ENCODE measurements at places on chromosomes 3 and 15.

DNA sequence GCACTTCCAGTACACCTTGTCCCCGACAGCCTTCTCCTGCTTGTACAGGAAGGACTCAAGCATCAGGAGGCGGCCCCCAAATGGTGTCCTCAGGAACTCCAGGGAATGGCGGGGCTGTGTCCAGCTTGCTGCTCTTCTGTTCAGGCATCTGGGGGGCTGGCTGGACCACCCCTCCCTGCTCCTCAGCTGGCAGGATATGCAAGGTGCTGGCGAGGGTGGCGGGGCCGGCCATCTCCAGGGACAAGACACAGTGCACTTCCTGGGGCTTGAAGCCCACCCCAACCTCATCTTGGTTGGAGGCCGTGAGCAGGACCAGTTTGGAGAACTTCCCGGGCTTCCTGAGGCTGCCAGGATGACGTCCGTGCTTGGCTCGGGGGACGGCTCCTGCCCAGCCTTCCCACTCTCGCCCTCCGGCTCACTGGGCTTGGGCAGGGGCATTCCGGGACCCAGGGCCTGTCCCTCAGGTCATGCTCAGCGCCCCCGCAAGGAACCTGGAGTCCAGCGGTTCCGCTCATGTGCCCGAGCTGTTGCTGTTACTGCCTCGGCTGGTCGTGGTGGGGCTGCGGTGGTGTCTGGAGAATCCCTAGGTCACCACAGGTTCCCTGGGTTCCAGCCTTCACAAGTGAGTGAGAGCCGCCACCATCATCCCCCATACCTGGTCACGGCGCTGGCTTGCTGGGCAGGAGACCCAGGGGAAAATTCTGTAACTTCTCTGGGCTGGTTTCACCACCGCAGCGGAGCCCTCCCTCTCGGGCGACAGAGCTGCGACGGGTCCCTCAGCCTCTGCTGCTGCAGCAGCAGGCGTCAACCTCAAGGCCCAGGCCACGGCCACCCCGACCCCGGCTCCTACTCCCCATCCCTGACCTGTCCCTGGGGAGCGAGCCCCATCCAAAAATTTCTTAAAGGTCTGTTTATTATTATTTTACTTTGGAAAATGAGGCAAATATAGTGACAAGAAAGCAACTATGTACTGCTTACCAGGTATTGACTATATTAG lies 82.8 kb upstream of the FXR1 start:
- no peak for DNase-seq

DNA sequence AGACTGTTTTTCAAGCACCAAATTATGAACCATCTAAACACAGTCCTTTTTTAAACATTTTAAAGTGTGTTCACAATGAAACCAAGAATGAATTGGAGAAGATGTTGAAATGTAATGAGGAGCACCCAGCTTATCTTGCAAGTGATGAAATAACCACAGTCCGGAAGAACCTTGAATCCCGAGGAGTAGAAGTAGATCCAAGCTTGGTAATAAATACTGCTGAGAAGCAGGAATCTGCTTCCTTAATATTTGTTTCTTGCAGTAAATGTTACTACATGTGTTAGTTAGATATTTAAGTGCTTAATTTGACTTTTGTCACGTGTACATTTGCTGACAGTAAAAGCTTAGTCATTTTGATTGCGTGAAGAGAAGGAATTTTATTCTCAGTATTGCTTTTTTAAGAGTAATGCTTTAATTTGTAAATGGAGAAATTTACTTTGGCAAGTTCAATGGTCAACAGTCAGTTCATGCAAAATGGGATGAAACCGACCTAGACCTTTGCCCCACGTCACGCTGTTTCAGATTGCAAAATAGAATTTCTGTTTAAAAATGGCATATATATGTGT lies 69.8 kb downstream of the OPA1 start:
- no peak for DNase-seq

DNA sequence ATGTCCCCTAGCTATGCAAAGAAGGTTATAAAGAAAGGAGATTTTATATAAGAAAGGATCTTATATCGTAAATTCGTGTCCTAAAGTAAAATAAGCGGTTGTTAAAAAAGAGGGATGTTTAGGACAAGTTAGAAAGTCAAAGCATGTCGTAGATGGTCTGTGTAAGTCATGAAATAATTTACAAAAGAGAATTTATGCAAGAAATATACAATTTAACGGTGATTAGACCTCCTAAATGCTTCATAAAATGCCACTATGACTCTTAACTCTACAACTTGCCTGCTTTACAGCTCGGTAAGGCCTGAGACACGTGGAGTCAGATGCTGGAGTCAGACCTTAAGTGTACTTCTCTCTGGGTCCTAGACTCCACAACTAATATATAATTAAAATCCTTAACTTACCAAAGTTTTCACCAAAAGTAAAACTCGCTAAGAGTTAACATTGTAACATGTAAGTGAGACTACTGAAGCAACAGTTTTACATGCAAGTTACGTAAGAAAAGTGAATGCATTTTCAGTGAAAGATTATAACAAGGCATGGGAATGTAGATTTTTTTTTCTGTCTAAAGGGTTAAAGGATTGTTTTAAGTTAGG lies 13.3 kb upstream of the SRPRB start:
- DNase-seq = no peak

GRCh38 chr3:146628671-146629070 lies 23.5 kb upstream of the PLSCR5 start:
- DNase-seq = no peak

DNA sequence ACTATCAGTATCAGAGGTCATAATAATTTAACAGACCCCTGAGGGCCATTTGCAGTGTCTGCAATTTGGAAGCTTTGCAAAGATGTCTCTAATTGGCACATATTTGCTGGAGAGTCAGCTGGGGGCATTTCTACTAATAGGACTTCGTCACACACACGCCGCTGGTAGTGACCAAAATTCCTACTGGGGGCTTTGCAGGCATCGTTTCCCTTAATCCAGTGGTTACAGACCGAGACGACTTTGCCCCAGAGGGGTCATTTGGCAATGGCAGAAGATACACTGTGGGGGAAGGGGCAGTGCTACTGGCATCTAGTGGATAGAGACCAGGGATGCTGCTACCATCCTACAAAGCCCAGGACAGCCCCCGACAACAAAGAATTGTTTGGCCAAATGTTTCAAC lies 151.0 kb upstream of the LRTM1 start:
- no peak for DNase-seq

DNA sequence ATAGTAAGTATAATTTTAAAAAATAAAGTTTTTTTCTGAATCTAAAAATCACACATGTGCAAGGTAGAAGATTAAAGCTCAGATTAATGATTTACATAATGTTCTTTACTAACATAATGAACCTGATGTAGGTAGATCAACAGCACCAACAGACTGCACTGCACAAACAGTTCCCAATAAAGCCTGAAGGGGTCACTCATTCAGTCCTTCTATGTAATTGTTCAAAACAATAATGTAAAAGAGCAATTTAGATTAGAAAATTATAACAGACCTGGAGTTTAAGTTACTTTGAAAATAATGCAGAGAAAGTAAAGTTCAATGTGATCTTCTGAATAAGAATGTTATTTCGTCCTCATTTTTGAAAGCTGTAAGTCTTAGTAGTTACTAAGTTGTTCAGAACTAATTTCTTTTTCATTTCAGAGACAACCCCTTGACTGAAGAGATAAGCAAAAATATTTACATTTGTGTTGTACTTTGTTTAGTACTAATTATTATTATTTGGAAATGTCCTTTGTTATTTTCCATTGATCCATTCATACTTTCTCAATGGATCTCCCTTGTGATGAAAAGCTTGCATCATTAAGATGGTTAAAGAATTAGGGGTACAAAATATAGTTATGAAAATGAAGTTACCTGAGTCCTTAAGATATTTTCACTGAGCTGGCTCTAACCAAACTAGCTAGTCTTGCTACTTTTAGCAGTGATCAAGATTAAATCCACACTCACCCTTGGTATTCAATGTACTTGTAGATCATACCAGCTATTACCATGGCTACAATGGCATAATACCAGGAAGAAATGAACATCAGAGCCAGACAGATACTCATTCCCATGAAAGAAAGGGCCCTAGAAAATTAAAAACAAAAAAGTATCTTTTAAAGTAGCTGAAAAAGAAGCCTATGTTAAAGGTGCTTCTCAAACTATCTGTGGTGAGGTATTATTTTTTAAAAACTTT lies 16.8 kb downstream of the EMC4 start:
- no peak for DNase-seq
